Right lobe of liver (tissue), 6 donors: ENCODE measurements at places on chromosomes 6 and 20. TPM values are rescaled to one million over a fixed set of nuclear protein-coding genes. Genes with fewer than 3 reads are reported as not detected.
A peak's percentile ranks its signal among the peaks of the same experiment; 100 is the strongest.

ZNF391 gene
- 0.09 TPM for total RNA-seq

OPRL1 gene
- 0.31 TPM for total RNA-seq

CRIP3 gene
- total RNA-seq = 2.1 TPM

TGM6 gene
- not detected for total RNA-seq

HEY2 gene
- 0.74 TPM for total RNA-seq

SLC16A10 gene
- total RNA-seq = 7.3 TPM

IL17A gene
- total RNA-seq = not detected

GDAP1L1 gene
- total RNA-seq = not detected

BTNL2 gene
- not detected for total RNA-seq

C6orf141 gene
- 1.1 TPM for total RNA-seq

PTCHD4 gene
- 0.15 TPM for total RNA-seq

MAS1L gene
- total RNA-seq = not detected

TREM2 gene
- total RNA-seq = 0.93 TPM

TRAPPC3L gene
- not detected for total RNA-seq

POU3F2 gene
- total RNA-seq = not detected

- DNase-seq = no peak
These were observed 42.5 kb upstream of the CD83 start for GRCh38 chr6:14075095-14075503.

GRCh38 chr6:83838727-83839126 lies 14.4 kb upstream of the RIPPLY2 start:
- DNase-seq = no peak

DNA sequence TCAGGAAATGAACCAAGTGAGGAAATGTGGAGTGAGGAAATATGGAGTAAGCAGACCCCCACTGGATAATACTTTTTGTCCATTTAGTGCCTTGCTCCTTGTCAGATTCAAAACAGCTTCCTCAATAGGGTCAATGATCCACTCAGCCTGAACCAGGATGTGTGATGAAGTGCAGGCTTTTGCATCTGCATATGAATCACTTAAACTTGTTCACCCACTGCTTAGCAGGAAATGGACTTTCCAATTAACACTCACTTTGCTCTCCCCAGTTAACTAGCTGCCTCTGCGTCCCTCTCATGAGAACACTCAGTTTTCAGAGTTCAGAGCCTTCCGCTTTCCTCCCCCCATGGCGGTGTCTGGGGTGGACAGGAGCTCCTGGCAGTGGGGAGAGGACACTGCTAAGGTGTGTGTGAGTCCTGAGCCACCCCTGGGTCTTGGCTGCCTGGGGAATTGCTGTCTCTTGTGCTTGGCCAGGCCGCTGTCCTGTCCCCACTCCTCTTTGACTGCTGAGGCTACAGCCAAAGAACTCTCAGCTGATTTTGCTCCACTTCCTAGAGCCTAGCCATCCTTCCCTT lies 621.8 kb downstream of the CDH26 start:
- no peak for DNase-seq

GRCh38 chr6:167497428-167498056 lies 172.7 kb downstream of the TTLL2 start:
- DNase-seq = peak; percentile 86

GRCh38 chr6:71199736-71200135 lies 88.9 kb upstream of the OGFRL1 start:
- no peak for DNase-seq

GRCh38 chr20:43187476-43188233 lies 2.1 kb downstream of the PTPRT start:
- peak; percentile 65 for DNase-seq

GRCh38 chr6:20024316-20024673 lies 187.1 kb downstream of the ID4 start:
- DNase-seq = no peak

GRCh38 chr20:38198238-38198861 lies 33.3 kb upstream of the TGM2 start:
- DNase-seq = no peak

DNA sequence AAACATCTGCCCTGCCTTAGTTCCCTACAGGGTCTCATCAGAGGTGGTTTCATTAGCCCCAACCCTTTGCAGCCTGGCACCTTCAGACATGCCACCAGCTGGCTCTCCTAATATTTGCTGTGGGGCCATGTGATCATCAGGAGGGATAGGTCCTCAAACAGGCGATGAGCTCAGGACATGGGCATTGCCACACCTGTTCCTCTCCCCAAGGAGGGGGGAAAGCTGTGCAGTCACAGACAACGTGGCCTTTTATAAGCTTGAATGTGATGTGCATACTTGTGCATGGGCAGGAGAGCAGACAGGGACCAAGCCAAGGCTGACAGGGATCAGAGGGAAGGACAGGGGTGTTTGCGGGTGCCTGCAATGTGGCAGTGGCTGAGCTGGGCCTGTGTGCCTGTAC lies 78.8 kb upstream of the ZNFX1 start:
- peak; percentile 89 for DNase-seq

GRCh38 chr20:40657526-40657925 lies 31.5 kb downstream of the MAFB start:
- no peak for DNase-seq

- no peak for DNase-seq
These were observed 34.8 kb downstream of the SLC35D3 start for GRCh38 chr6:136956590-136957544.

DNA sequence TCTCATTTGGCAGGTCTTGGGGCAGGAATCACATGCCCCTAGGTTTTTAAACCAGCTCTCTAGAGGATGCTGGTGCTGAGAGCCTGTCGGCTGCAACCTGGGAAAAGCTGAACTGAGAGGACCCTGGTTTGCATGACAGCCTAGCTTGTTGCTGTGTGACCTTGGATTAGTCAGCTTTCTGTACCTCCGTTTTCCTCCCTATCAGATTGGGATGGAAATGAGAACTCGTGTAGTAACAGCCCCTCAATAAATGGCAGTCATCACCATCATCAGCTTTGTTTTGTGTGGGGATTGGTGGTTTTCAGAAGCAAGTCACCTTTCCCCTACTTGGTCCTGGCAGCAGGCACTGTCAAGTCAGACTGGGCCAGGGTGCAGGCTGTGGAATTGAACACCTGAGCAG lies 75.2 kb upstream of the MYL9 start:
- DNase-seq = no peak

- DNase-seq = no peak
These were observed 28.4 kb downstream of the PAQR8 start for GRCh38 chr6:52390361-52390727.

DNA sequence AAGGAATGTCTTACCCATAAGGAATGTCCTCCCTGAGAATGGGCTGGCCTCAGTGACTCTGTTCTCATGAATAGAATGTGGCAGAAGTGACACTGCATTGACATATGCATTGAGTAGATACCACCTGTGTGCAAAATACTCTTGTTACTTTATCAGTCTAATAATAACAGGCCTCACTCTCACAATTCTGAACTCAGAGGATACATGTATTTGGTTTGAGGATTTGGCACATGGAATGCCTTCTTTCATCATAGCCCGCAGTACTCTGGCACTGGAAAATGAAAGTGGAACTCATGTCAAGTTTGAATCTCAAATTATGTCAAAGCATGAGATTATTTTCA lies 52.9 kb upstream of the PLCB4 start:
- no peak for DNase-seq

DNA sequence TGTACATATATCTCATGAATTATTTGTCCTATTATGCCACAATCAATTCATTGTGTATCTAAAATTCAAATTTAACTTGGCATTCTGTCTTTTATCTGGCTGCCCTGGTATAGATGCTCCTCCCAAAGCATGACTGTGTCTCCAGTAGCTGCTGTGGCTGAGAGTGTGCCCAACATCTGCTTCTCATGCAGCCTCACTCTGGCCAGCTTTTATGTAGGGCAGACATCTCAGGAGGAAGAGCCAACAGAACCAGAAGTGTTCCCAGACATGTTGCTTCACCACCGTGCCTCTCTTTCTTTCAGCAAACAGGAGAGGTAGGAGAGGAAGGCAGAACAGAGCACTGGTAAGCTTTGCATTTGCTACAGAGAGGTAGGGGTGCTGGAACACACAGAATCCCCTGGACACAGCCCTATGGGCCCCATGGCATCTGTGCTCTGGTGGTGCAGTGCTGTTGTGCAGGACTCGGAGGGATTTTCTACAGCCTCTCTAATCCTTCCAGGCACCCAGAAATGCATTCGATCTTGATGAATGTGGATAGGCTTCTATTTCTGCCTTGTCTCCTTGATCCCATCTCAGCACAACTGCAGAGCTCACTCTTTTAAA lies 637.1 kb downstream of the UTRN start:
- no peak for DNase-seq

GRCh38 chr6:143507358-143508145 lies 4.0 kb downstream of the FUCA2 start:
- no peak for DNase-seq

DNA sequence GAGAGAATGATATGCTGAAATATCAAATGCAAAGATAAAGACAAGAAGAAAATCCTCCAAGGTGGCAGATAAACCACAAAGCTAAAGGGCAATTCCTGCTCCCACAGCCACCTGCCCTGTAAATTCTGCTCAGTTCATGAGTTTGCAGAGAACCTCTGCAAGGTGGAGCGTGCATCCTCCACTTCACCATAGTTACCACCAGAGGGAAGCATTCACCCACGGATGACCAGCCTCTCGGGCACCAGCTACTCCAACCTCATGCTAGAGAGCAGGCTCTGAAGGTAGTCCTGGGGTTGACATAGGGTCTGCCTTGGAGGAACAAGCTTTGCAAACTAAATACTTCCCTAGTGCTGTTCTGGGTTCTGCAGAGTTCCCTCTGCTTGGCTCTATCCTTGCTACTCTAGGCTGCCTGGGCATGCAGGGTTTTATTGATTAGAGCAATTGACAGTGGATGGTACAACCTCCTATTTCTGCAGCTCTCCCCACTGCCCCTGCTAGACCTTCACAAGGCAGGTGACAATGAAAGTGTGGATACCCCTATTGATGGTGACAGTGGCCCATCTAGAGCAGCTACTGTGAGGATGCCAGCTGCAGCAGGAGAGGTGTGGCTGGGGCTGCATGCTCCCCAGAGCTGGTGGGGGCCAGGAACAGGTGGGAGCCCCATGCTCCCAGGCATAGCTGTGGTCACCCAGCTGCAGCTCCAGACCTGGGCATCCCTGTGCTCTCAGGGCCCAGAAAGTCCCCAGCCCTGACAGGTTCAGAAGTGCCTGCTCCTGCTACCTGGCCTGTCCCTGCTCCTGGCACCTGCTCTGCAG lies 51.1 kb downstream of the GGTLC1 start:
- DNase-seq = no peak

DNA sequence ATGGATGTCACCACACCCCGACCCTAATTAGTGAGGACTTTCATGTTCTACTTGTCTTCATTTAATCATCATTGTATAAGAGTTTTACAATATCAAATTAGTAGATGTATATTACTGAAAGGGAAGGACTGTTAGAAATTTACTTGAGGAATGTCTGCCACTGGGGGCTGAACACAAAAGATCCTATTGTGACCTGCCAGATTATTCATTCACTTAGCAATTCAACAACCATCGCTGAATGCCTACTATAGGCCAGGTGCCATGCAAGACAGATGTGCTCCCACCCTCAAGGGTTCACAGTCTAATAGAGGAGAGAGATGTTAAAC lies 8.0 kb upstream of the RBCK1 start:
- no peak for DNase-seq

DNA sequence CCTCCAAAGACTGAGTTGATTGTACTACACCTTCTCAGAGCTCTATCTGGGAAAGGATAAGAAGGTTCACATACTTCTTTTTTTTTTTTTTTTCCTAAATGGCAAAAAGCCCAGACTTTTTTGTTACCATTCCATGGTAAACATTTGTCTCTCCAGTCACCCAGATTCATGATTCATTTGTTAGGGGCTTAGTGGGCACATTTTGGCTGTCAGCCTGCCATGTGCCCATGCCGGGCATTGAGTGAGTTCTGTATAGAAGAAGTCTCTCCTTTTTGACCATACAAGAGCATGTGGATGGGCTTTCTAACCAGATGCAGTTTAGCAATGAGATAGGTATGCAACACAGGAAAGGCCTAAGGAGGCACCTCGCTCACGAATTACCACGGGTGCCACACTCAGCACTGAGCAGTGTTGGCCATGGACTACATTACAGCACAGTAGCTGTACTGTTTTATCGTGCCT lies 447.5 kb upstream of the HSF2 start:
- no peak for DNase-seq

DNA sequence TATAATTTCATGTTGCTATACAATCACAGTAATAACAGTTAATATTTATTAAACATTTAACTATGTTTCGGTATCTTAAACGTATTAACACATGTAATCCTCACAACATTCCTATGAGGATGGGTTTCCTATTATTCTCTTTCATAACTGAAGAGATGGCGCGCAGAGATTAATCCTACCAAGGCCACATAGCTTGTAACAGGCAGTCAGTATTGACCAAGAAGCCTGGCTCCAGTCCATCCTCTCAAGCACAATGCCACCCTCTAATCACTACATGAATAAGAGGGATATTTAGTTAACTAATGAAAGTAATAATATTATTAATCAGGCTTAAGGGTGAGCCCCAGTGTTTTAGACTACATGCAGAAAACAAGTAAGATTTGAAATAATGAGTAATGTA lies 149.7 kb upstream of the SIM1 start:
- DNase-seq = no peak

GRCh38 chr6:54998576-54998975 lies 152.0 kb downstream of the FAM83B start:
- no peak for DNase-seq

DNA sequence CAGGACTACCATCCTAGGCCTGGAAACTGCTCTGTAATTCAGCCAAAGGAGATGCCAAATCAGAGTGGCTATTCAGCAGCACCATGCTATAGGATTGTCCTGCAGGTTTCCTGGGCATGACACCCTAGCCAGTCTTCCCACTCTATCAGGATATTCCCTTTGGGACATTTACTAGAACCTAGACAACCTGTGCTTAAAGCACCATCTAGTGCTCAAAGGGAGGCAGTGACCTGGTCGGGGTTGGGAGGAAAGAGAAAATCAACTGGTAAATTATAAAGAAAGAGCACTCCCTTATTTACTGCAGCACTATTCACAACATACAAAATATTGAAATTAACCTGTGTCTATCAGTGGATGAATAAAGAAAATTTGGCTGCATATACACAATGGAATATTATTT lies 67.2 kb upstream of the SMLR1 start:
- no peak for DNase-seq

- no peak for DNase-seq
These were observed 1447.6 kb downstream of the GRIK2 start for GRCh38 chr6:102841060-102841459.
